ENCODE measurements at places on chromosomes 11 and 22.

- no peak for ATAC-seq
Observed at GRCh38 chr11:60511393-60511792, 3.8 kb upstream of the MS4A13 start.

- no peak for ATAC-seq
Observed at GRCh38 chr22:45726081-45726480, 54.4 kb downstream of the ATXN10 start.

GRCh38 chr11:108838792-108839105, 173.9 kb downstream of the DDX10 start:
- ATAC-seq = no peak

DNA sequence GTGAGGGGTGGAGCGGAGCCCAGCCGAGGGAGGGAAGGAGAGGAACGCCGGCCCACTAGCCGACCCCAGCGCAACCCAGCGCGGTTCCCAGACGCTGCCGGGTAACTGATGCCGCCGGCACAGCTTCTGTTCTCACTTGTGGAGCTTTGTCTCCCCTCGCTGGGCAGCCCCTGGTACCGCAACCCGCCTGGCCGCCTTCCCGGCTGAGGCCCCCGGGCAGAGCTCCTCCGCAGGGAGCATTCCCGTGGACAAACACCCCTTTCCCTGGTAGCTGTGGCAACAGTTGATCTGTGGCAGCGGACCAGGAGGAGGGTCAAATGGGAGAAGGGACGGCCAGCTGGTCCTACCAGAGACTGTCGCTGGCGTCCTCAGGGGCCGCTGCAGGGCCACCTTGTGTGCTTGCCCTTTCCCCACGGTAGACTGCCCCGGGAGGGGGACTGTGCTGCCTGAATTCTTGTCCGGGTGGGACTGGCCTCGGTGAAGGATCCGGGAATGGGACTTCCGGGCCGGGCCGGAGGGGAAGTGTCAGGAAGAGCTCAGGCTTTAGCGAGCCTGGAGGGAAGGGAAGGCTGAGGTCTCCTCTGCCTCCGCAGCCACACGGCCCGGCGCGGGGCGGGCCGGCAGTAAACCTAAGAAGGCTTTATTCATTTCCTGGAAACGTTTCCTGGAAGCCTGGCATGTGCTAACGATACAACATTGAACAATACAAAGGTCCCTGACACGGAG, 468.0 kb downstream of the OPCML start:
- ATAC-seq = no peak

DNA sequence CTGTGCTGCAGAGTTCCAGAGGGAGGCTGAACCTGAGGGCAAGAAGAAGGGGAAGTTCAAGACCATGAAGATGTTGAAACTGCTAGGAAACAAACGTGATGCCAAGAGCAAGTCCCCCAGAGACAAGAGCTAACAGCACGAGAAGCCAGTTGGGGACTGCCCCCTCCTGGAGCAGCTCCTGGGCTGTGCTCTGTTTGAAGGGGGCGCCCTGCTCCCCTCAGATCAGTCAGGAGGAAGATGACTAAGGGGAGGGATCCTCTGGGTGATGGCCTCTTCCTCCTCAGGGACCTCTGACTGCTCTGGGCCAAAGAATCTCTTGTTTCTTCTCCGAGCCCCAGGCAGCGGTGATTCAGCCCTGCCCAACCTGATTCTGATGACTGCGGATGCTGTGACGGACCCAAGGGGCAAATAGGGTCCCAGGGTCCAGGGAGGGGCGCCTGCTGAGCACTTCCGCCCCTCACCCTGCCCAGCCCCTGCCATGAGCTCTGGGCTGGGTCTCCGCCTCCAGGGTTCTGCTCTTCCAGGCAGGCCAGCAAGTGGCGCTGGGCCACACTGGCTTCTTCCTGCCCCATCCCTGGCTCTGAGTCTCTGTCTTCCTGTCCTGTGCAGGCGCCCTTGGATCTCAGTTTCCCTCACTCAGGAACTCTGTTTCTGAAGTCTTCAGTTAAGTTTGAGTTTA, 12.6 kb downstream of the C22orf23 start:
- ATAC-seq = no peak

GRCh38 chr22:49063545-49063890, 764.2 kb downstream of the BRD1 start:
- no peak for ATAC-seq

DNA sequence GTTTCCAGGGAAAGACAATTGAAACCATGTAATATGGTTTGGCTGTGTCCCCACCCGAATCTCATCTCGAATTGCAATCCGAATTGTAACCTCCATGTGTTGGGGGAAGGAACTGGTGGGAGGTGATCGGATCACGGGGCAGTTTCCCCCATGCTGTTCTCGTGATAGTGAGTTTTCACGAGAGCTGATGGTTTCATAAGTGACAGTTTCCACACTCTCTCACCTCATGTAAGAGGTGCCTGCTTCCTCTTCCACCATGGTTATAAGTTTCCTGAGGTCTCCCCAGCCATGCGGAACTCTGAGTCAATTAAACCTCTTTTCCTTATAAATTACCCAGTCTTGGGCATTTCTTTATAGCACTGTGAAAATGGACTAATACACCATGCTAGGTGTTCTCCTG, 148.3 kb upstream of the CADM1 start:
- ATAC-seq = no peak

DNA sequence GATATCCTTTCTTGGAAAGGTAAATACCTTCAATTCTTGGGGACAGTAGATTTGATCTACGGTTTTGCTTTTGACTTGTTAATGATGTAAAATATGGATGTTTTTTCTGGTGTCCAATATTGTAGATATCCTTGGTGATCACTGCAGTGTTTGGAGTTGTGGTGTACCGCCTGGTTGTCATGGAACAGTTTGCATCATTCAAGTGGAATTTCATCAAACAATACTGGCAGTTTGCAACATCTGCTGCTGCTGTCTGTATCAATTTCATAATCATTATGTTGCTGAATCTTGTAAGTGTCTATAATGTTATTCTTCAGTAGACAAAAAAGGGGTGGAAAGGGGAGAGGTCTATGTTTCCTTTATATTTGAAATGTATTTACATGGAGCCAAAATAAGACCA, 27.4 kb upstream of the MUC15 start:
- no peak for ATAC-seq

DNA sequence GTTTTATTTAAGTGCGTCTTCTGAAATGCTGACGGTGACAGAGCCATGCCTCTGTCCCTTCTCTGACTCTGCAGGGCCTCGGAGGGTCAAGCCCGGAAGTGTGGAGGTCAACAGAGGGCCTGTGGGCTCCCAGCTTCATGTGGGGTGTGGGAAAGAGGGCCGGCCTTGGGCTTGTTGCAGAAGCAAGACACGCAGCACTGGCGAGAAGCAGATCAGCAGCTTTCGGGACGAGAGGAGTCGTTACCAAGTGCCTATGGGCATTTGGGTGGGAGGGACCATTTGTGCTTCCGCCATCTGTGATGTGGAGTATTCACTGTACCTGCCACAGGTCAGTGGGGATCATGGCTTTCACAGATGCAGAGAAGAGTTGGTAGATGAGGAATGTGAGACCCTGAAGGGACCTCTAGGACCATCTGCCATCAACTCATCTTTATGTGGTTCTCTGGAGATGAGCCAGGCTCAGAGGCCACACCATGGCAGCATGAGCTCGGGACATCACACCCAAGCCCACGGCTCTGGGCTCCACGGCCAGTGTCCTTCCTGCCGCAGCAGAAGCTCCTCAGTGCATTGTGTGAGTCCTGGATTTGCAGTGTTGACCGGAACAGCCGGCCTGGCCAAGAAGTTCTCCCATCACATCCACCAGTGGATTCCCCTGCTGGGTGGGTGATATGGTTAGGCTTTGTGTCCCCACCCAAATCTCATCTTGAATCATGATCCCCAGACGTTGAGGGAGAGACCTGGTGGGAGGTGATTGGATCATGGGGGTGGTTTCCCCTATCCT, 590.7 kb downstream of the TBC1D22A start:
- no peak for ATAC-seq

- ATAC-seq = no peak
Observed at GRCh38 chr22:46583571-46583970, 36.6 kb upstream of the GRAMD4 start.

DNA sequence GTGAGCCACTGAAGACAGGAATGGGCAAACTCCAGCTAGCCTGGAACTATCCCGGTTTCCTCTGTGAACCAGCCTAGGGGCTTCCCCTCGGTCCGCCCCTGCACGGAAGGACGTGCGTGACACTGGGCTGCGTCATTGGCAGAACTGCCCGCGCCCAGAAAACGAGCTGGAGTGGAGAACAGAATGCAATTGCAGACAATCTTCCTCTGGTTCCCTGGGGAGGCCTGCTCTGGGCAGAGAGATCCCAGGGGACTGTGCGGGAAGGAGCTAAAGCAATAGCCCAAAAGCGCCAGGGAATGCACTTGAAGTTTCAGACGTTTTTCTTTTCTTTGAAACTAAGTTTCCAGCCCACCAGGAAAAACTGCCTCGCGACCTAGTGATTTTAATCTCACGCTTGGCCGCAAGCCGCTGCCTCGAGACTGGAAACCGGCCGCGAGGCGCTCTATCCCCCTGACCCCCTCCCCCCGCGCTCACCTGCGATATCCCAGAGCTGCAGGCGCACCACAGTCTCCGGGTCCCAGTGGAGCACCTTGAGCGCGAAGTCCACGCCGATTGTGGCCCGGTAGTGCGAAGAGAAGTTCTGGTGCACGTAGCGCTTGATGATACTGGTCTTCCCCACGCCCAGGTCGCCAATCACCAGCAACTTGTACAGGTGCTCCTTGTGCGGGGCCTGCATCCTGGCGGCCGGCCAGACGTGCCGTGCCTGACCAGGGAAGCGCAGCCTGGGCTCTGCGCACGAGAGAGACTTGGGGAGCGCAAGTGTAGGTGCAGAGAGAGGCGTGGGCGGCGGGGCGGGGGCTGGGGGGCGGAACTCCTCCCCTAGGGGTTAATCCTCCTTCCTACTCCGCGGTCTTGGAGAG, at the start of gene RAB38:
Gene RAB38 (minus strand): TSS at position 735 of the 860 bp plus-strand sequence. CDS start 59 bp downstream, at position 676.
- peak; percentile 65 for ATAC-seq

GRCh38 chr11:57761301-57762234, at the start of gene CTNND1:
Gene CTNND1, plus strand, starts transcription at chr11:57761802. Its CDS starts 29,677 bp downstream, at chr11:57791479.
- no peak for ATAC-seq

- no peak for ATAC-seq
Observed at GRCh38 chr11:61026121-61027031, 54.9 kb downstream of the CD6 start.

GRCh38 chr11:116239247-116239646, 533.5 kb downstream of the BUD13 start:
- no peak for ATAC-seq

- no peak for ATAC-seq
Observed at GRCh38 chr11:23313001-23313400, 452.7 kb upstream of the CCDC179 start.

DNA sequence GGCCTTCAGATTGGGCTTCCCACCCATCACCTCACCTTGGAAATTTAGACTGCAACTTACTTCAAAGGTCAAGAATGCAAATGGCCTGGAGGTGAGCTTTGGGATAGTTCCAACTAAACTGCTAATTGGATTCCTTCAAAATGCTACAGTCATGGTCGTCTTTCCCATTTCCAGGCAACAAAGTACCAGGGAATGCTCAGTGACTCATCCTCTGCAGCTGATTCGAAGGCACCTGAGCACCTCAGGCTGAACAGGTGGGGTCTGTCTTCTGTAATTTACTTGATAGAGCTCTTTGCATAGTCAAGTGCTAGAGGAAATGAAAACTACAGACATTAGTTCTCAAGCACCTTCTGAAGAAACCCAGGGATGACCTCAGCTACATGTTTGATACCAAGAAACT, 20.5 kb upstream of the FSHB start:
- no peak for ATAC-seq

DNA sequence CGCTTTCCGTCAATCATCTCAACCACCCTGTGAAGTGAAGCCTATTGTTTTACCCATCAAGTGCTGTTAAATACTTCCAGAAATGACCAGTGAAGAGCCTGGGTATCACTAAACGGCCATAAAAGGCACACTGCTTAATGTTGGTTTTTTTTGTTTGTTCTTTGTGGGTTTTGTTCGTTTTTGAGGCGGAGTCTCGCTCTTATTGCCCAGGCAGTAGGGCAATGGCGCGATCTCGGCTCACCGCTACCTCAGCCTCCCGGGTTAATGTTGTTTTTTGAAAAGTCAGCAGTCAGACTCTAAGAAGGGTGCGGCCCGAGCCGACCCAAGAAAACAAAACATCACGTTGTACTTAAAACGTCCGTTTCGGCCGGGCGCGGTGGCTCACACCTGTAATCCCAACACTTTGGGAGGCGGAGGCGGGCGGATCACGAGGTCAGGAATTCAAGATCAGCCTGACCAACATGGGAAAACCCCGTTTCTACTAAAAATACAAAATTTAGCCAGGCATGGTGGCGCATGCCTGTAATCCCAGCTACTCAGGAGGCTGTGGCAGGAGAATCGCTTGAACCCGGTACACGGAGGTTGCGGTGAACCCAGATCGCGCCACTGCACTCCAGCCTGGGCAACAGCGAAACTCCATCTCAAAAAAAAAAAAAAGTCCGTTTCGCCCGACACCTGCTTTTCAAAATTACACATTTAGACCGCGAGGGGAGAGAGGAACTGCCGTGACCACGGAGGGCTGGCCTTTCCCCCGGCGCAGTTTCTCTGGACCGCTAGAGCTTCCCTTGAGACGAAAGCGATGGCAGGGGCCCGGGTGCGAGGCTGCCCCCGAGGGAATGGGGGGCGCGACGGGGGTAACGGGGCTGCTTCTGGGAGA, 714 bp downstream of the CD59 start:
- ATAC-seq = peak; percentile 42

DNA sequence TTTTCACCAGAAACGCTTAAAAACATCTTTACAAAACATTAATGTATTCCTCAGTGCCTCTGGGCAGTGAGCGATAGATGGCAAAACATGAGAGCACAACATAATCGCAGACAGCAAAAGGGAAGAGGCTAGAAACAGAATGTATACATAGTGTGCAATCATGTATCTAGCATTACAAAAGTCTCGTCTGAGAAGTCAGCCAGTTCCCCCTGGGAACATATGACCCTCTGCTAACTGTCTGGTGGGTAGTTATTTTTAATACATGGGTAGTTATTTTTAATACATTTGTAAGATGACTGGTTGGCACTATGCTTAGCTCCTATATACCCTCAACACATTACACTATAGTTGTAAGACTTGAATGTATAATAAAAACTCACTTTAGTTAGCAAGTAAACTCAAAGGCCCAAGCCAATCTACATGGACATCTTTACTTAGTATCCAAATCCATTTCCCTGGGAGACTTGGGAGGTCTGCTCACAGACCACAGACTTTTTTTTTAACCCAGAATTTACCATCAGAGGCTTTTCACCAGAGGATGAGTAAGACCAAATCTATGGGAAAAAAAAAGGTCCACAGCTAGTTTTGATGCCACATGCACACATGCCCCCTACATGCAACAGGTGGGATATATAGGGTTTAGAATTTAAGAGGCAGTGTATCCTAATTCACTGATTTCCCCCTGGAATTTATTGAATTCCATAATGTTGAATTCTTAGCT, 71.7 kb downstream of the AMBRA1 start:
- no peak for ATAC-seq

- no peak for ATAC-seq
Observed at GRCh38 chr11:124635932-124636331, 13.3 kb downstream of the TBRG1 start.

DNA sequence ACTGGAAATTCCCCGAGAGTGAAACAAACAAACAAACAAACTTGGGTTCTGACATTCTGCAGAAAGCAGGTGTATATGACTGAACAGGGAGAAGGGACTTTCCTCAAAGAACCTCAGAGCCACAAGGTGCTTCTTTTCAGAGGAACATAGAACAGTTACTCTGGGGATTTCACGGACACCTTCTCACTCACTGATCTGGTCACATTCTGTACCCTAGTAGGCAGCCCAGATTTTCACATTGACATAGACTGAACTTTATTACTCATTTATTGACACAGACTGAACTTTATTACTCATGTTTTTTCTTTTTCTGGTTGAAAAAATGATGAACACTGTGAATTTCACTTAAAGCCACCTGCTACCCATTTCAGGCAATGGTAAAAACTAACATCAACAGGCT, 263.0 kb downstream of the OPCML start:
- peak; percentile 45 for ATAC-seq
